T-cell (primary cell): ENCODE measurements at places on chromosomes 3 and 15. TPM values are rescaled to one million over a fixed set of nuclear protein-coding genes. Genes with fewer than 3 reads are reported as not detected.

Gene MYO5A
- 30.2 TPM for total RNA-seq

- no peak for DNase-seq
Measured at GRCh38 chr3:194955979-194956696, 270.5 kb downstream of the FAM43A start.

- DNase-seq, result no peak
Measured at GRCh38 chr3:152436707-152437590, 168.2 kb downstream of the MBNL1 start.

DNA sequence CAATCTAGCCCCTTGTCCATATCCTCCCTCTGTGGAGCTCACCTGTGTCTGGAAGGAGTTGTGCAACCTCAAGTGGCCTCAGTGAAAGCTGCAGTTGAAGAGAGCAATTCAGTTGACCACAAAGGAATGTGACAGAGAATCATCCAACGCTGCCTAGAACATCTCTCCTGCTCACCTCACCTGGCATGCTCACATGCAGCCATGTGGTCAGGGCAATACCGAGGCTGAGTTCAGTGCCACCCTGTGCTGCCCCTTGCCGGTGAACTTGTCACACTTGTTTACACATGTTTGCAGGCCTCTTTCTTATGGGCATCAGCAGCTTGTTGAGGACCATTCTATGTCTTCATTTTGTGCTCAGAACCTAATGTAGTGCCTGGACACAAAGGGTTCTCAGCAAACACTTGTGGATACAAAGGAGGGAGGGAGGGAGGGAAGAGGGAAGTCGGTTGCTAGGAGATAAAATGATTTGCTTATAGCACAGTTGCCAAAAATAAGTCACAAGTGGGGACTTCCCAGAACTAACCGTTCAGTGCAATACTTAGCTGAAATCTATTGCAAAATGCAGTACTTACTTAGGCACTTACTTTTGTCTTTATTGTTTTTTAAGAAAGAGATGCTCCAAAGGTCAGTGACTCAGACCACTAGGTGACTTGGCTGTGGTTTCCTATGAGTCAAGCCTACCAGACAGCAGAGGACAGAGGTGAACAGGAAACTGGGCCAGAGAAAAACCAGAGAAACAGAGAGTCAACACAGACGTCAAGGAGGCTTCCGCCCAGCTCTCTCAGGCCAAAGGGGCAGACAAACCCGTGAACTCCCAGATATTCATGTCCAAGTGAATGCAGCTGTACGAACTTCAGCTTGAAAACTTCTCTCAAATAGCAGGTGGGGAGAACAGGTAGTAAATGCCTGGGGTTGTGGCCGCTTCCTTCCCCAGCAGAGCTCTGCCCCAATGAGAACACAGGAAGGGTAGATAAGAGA lies 227.8 kb upstream of the CTNNB1 start:
- DNase-seq, result no peak

DNA sequence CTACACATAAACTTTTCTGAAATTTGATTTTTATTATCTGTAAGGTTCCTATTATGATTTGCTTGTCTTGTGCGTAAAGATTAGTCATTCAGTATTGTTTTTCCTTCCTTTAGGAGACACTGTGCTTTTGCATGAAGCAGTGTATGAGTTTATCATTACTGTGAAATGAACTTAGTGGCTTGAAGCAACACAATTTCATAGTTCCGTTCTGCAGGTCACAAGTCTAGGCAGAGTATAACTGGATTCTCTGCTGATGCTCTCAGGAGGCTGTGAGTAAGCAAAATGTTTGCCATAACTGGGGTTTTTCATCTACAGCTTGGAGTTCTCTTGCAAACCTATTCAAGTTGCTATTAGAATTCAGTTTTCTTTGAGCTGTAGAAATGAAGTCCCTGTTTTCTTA lies 1136.1 kb downstream of the OTOL1 start:
- DNase-seq, result no peak

- DNase-seq, result no peak
Measured at GRCh38 chr3:171542976-171543375, 82.8 kb upstream of the TNIK start.

DNA sequence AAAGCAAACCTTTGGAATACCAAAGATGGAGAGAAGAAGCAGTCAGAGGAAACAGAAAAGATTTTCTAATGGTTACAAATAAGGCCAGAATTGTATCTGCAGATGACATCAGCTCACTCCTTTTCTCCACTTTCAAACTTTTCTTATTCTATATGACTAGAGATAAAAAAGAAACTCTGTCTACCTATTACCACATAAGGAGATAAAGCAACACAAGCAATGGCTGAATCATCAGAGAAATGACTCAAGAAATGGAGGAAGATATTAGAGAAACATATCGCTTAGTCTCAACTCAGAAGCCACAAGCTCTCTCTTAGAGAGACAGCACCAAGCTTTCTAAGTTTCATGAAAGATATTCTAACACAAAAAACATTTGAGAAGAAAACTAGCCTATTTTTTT lies 784.0 kb downstream of the ZPLD1 start:
- no peak for DNase-seq

GRCh38 chr15:90325726-90326125 lies 26.4 kb upstream of the ZNF774 start:
- DNase-seq, result no peak
